T-helper 2 cell treated with Interferon-gamma antibody and Interleukin-4, amounts not matched to agents 5 μg/mL and 100 μg/mL, for 36 hours (primary cell): ENCODE measurements at places on chromosomes 13 and 19.
A peak's percentile ranks its signal among the peaks of the same experiment; 100 is the strongest.

DNA sequence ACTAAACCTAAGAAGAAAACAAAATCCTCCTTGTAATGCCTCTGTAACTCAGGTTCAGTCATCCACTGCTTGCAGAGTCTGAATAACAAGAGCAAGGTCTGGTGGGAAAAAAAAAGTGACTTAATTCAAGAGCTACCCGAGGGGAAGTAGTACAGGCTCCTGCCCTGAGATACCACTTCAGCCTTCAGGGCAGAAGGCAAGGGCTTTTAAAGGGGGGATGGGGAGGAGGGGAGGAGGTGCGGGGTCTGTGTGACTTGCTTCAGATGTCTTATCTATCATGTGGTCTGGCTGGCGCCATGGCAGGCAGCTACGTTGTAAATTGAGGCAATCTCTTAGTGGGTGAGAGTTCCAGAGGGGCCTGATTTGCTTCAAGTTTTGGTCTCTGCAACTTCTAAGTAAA lies 66.7 kb downstream of the LRRC63 start:
- DNase-seq, result no peak

DNA sequence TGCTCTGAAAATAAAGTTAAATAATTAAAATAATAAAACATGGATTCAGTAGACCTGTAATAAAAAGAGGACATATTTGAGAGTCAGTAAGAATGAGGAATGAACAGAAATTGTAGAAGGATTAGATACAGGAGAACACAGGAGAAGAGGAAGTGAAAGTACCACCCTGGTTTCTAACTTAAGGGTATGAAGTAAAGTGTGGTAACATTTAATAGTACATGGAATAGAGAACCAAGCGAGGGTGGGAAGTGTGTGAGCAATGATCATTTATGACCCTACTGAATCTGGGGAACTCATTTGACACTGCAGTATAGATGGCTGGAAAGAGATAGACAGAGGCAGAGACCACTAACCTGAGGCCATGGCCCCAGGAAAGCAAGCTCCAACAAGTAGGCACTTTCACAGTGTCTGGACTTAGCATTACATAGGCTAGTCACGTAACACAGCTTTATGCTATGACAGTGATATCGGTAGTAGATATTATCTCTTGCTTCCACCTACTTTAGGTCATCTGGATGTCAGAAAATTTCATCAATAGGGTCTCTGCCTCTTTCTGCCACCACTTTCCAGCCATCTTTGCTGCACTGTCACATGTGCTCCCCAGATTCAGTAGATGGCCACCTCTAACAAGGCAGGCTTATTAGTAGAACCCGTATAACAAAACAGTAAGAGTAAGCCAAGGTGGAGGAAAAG lies 633.9 kb upstream of the MIR17HG start:
- DNase-seq, result no peak

DNA sequence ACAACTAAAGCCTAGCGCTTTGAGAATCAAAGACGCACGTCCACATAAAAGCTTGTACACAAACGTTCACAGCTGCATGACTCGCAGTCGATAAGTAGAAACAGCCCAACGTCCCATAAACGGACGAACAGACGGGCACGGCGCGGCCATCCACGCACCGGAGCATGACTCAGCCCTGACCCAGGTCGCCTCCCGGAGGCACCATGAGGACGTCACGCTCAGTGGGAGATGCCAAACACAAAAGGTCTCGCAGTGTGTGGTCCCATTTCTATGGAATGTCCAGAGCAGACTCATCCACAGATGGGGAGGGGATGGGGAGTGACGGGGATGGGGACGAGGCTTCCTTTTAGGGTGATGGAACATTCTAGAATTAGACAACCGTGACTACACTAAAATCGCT lies 9.4 kb downstream of the POLRMT start:
- DNase-seq, result no peak

- no peak for DNase-seq
Measured at GRCh38 chr13:94520001-94520400, 40.5 kb upstream of the DCT start.

- DNase-seq, result no peak
Measured at GRCh38 chr13:33633701-33634545, 184.0 kb upstream of the RFC3 start.

GRCh38 chr13:31227063-31227462 lies 27.3 kb downstream of the B3GLCT start:
- no peak for DNase-seq

GRCh38 chr19:46216612-46217011 lies 12.9 kb upstream of the IGFL1 start:
- no peak for DNase-seq

GRCh38 chr13:60453490-60453889 lies 56.5 kb downstream of the TDRD3 start:
- DNase-seq, result no peak

GRCh38 chr19:46944918-46945628 lies 74.6 kb upstream of the NPAS1 start:
- DNase-seq, result no peak

GRCh38 chr19:3470500-3471128 lies 9.7 kb downstream of the SMIM24 start:
- no peak for DNase-seq

DNA sequence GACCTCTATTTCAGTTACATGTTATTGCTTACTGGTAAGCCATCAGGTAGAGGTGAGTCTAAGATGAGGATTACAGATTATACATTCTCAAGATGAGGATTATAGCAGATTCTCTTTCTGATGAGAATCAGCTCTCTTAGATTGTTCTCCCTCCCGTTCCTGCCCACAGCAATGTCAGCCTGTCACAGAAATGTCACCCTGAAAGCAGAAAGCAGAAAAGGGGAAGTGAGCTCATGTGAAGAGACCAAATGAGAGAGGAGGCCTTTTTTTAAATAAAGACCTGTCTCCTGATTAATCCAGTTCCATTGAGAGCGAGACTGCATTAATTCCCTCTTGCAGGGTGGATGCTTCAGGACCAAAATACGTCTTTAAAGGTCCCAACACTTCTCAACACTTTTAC lies 445.6 kb downstream of the KCTD12 start:
- DNase-seq, result no peak

DNA sequence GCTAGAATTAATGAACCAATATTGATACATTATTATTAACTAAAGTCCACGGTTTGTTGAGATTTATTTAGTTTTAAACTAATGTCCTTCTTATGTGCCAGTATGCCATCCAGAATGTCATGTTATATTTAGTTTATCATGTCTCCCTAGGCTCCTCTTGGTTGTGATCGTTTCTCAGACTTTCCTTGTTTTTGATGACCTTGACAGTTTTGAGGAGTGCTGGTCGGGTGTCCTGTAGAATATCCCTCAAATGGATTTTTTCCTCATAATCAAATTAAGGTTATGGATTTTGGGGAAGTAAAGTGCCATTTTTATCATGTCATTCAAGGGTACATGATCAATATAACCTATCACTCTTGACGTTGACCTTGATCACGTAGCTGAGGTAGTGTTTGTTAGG lies 6.1 kb upstream of the ZNF45 start:
- DNase-seq, result no peak

DNA sequence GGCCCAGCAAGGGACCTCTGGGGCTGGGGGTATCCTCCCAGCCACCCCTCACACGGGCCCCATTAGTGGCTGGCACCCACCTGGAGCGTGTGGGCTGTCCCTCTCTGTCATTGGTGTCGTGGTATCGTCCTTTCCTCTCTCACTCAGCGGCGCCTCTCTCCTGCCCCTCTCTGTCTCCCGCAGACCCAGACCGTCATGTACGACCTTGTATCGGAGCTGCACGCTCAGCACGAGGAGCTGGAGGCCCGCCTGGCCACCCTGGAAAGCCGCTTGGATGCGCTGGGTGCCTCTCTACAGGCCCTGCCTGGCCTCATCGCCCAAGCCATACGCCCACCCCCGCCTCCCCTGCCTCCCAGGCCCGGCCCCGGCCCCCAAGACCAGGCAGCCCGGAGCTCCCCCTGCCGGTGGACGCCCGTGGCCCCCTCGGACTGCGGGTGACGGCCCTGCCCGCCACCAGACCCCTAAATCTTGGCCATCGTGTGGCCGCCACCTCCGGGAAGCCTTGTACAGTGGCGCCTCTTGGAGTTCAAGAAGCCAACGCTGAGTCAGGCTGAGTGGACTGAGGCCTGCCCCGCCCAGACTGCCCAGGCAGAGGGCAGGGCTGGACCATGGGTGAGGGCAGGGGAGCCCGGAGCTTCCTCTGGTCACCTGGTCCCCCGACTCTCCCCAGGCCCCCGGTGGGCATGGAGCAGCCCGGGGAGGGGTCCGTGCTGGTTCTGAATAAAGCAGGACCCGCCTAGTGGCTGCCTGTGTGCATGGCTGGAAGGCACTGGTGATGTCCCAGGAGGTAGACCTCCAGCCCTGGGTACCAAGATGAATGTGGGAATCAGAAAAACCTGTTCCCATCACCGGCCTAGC lies 9.8 kb upstream of the ARRDC2 start:
- DNase-seq, result no peak

GRCh38 chr13:97387890-97388289 lies 46.1 kb upstream of the RAP2A start:
- no peak for DNase-seq

DNA sequence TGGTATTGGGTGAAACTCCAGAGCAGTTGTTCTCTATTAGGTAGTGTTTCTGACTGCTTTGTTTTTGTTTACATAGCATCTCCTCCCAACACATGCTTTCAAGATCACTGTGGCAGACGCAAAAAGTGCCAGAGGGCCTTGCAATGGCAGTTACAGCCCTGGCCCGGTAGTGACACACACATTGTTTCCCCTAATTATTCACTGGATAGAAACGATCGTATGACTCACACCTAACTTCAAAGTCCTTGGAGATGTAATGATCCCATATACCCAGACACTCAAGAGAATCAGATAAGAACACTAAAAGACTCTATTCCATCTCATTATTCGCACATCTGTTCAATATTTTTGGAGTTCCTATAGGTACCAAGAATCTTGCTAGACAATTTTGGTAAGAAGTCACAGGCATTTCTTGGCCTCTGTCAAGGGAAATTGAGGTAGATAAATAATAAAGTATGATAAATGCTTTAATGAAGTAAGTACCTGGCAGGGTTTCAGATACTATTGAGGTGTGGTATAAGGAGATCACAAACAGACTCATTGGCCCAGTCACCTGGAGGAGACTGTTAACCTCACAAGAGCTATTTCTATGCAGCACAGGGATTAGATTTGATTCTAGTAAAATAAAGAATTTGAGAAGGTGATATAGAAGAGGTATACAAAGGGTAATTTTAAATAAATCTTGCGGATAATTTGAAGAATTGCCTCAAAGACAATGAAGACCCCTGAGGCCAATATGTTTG lies 485.3 kb downstream of the SLITRK6 start:
- DNase-seq, result no peak

- DNase-seq, result no peak
Measured at GRCh38 chr13:97239943-97240787, 18.0 kb downstream of the MBNL2 start.

- no peak for DNase-seq
Measured at GRCh38 chr19:19214892-19215291, 3.1 kb downstream of the NCAN start.

DNA sequence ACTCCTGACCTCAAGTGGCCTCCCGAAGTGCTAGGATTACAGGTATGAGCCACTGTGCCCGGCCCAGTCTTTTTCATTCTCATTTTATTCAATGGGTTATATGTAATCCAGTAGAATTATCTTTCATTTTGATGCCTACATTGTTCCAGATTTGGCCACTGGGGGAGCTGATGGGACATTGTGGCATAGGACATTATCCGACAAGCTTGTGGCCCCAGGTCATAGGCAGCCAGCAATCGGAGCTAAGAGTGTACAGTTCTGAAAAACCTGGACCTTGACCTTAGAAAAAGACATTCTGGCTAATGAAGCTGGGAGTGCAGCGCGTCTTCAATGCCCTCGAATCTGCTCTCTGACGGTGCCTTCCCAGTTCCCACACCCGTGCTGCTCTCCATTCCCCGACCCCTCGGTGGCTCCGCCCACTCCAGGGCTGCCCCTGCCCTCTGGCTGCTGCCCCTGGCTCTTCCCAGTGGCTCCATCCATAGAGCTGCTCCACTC lies 108.7 kb downstream of the TEX29 start:
- DNase-seq, result peak; percentile 12

DNA sequence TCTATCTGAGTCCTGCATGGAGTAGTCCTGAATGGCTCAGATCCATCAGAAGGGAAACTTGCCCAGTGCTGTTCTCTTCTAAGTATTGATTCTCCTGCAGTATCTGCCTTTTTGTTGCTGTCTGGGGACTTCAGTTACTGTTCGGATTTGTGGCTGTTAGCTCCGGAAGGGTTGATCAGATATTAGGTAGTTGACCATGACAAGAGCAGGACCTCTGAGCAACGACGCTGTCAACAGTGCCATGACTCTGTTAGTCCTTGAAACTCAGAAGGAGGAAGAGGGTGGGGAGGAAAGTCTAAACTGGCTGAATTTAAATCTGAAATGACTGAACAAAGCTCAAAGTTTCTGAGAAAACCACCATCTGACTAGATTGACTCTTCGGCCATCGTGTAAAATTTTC lies 42.2 kb downstream of the CCNE1 start:
- DNase-seq, result no peak

DNA sequence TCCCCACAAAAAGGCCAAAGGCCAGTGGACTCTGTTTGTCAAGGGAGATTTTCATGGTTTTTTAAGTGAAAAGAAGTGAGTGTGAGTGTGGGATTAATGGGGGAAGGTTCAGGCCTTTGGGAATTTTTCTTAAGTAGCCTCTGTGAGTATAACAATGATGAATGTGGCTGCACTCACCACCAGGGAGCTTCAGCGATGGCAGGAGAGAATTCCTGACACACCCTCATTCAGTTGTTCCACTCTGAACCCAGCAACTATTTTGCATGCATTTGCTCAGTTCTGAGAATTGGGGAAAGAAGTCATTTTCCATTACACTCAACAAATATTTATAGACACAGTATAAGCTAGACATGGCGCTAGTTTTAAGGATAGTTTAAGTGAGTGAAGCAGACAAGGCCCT lies 117.9 kb downstream of the CCNA1 start:
- no peak for DNase-seq

- DNase-seq, result peak; percentile 77
Measured at GRCh38 chr19:12140545-12141404, 625 bp upstream of the ZNF20 start.

DNA sequence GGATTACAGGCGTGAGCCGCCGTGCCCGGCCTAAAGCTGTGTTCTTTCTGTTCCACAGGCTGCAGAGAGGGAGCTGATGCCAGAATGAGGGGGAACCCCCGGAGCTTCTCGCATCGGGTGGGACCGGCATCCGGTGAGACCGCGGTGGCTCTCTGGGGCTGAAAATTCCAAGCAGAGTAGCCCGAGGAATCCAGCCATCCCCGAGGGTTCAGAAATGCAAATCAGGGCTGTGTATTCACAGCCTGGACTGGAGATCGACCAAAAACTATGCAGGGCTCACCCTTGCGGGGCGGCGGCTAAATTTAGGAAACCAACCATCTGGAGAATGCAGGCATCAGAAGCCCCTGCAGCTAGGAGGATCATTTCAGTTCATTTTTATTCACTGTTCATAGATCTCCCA lies 99.2 kb downstream of the GNG7 start:
- no peak for DNase-seq
